ENCODE measurements at places on chromosomes 3 and 15.

GRCh38 chr3:167938516-167938915 is 157.2 kb downstream of the GOLIM4 start:
- no peak for DNase-seq

DNA sequence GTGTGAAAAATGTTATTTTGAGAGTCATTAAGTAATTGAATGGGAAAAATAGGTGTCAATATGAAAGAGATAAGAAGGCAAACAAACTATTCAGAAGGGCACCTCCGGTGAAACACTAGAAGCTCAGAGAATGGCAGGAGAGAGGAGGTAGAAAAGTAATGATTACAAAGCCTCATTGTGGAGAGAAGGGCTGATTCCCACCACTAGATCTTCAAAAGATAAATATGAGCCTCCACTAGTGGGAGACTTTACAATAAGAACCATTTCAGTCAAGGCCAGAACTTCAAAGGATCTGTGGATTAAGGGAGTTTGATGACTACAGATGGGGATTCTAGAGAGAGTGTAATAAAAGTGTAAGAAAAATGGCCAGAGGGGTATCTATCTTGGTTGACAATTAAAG is 535.6 kb downstream of the NLGN1 start:
- DNase-seq, result no peak

GRCh38 chr15:65384895-65385869 is 7.4 kb upstream of the IGDCC3 start:
- DNase-seq, result peak; percentile 89

- DNase-seq, result no peak
Measured at GRCh38 chr3:135995766-135996165, 30.2 kb downstream of the PPP2R3A start.

- DNase-seq, result no peak
Measured at GRCh38 chr3:55885721-55886120, 398.6 kb upstream of the WNT5A start.

DNA sequence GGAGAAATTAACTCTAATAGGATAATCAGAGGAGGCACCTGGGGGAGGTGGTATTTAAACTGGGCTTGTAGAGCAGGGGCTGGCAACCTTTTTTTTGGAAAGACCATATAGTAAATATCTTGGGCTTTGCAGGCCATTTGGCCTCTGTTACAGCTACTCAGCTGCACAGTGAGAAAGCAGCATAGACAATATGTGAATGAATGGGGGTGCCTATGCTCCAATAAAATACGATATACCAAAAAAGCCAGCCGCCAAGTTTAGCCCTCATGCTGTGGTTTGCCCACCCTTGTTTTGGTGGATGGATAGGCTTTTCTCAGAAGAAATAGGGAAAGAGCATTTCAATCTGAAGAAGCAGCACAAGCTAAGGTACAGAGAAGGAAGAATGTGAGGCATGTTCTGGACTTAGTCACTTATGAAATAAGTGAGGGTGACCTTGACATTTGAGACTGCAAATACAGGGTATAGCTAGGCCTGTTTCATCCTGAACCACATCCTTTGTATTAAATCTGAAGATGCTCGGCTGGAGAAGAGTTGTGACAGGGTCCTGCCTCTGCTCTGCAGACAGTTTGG is 131.0 kb upstream of the NR2E3 start:
- DNase-seq, result no peak

GRCh38 chr3:132803889-132804288 is 81.7 kb upstream of the NPHP3 start:
- no peak for DNase-seq

- DNase-seq, result no peak
Measured at GRCh38 chr3:128854475-128854874, 24.9 kb upstream of the ACAD9 start.

- peak; percentile 46 for DNase-seq
Measured at GRCh38 chr3:153246806-153247205, 84.8 kb downstream of the RAP2B start.

DNA sequence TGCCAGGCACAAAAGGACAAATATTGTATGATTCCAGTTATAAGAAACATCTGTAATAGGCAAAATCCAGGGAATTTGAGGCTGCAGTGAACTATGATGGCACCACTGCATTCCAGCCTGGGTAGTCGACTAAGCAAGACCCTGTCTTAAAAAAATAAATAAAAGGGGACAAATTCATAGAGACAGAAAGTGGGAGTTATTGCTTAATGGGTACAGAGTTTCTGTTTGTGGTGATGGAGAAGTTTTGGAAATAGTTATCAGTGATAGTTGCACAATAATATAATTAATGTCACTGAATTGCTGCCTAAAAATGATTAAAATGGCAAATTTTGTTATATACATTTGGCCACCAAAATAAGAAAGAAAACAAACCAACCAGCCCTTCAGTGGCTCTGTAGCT is 27.6 kb upstream of the CNBP start:
- no peak for DNase-seq

DNA sequence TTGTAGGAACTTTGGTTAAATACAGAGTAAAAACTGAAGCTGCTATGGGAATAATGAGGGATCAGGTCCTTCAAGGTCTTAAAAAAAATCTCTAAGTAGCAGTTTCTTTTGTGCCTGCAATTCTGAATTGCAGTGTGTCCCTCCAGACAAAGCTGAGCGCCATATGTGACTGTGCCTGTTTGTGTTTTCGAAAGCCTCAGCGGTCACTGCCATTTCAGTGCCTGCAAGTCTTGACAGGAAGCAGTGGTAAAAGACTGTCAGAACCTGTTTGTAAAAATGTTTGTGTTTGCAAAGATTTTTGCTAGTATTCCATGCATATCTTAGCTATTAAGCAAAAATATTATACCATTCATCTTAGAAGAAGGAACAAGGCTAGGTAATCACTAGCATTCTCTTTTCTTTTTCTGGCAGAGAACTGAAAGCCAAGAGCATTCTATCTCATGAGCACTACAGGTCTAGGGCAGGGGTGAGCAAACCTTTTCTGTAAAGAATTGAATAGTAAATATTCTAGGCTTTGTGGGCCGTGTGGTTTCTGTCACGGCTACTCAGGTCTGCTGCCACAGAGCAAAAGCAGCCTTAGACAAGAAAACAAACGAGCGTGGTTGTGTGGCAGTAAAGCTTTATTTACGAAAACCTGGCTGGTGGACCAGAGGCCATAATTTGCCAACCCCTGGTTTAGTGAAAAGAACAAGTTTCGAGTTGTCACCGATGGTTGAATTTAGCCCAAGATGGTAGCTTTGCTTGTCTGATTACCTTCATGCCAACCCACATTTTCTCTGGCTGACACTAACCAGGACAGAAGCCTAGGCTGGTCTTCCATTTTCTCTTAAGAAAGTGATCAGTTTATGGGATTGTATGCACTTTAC is 134.4 kb downstream of the CACNA1D start:
- DNase-seq, result no peak

DNA sequence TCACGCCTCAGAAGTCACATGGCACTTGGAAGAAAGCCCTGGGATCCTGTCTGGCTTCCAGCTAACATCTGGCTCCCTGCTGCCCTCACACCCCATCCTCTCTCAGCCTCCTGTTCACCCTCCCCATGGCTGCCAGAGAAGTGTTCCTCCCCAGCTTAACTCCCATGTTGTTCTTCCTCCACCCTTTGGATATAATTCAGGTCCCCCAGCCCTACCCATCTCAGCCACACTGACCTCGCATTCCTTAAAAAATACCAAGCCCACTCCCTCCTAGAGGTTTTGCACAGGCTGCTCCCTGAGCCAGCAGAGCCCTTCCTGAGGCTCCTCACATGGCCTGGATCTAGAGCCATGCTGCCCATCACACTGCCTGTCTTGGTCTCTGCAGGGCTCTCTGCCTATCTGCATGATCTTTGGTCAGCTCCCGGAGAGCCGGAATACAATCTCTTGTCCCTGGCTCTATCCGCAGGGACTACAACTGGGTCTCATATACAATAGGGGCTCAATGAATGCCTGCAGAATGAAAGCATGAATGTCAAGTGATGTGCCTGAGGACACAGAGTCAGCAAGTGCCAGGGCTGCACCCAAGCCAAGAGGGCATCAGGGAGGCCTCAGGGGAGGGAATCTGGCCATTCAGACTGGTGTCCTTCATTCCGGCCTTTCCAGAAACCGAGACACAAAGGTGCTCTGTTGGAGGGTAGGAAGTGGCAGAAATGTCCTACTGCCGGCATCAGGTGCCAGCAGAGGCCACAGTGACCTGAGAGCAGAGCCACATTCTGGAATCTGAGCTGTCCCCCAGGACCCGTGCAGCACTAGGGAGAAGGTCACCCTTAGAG is 3.8 kb upstream of the TKT start:
- no peak for DNase-seq

- DNase-seq, result no peak
Measured at GRCh38 chr3:39278616-39278935, 1.3 kb downstream of the CX3CR1 start.

DNA sequence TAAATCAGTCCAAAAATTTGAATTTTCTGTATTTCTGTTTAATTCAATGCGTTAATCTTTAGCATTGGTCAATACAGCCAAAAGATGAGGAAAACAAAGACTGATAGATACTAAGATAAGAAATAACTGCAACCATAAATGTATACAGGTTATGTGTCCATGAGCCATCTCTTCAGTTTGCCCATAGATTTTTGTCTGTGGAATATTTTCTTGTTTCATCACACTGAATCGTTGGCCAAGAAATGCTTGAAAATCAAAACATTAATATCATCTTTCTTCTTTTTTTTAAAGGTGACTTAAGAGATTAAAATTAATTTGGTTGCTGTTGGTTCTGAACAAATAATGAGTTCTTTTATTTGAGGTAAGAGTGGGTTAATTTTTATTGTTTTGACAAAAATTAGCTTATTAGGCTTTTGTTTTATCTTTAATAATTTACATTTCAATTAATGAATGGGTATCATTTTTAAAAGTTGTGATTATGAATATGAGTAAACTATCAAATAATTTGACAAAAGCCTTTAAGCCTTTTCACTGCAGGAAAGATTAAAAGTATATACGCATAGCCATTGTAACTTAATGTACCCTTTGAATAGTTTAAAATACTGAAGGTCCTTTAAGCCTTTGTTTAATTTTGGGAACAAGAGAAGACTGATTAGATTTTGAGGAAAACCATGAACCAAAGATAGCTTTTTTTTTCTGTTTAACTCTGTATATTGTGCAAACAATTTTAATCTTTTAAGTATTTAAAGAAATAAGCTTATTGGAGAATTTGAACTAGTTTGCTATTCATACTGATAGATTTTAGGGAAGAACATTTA is 14.7 kb upstream of the CHD2 start:
- DNase-seq, result no peak

GRCh38 chr3:184557348-184557950 is 4.1 kb upstream of the EPHB3 start:
- DNase-seq, result no peak

GRCh38 chr15:92584105-92584504 is 71.5 kb downstream of the FAM174B start:
- no peak for DNase-seq

DNA sequence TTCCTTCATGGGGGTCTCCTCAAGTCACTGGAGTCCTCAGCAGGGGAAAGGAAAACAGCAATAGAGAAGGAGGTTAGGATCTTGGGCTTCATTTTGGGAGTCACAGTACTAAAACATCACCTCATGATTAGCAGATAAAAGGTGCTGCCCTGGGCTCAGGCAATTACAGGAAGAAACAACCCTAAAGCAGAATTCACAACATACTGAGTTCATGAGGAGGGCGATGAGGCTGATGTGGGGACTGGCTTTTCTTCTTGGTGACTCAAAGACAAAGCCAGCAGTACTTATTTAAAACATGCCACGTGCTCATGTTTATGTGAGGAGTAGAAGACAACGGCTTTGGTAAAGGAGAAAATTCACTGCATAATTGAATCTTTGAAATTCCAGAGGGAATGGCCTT is 822.3 kb upstream of the CFAP20DC start:
- no peak for DNase-seq

DNA sequence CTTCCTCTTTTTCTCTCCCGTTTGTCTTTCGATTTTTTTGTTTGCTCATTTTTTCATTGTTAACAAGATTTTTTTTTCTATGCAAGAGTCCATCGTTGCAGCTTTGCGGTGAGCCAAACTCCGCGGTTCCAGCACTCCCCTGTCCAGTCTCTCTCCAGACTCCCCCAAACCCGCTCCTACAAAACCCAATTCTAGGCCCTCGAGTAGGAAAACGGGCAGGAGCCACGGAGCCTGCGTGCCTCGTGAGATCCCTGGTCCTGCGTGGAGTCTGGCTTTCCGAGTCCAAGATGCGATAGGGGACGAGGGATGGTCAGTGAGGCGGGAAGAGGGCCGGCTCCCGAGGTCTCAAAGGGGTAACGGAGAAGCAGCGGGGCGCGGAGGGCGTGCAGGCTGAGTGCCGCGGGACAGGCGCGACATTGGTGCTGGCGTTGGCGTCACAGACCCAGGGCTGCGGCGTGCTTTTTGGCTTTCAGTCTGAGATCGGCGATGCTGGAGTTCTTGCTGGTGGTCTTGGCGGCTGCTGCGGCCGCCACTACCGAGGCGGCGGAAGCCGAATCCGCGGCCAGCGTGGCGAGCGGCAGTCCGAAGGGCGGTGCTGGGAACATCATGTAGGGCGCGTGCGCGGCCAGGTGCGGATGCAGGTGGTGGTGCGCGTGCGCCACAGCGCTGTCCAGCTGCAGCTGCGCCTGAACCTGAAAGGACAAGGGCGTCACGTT is 8.5 kb downstream of the SHOX2 start:
- DNase-seq, result no peak

DNA sequence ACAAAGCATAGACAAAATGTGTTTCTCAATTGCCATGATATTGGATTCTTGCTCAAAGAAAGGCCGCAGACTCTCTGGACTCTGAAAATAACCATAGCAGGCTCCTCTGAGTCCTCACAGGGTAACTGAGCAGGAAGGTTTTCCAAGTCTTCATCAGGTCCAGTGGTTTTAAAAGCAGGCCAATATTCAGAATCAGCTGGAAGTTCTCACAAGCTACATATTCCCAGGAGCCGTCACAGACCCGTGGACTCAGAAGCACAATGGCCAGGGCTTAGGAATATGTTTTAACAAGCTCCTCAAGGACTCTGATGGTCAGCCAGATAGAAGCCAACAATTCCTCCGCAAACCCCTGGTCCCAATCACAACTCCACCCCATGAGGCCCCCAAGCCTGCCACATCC is 256.1 kb upstream of the ADAMTS9 start:
- DNase-seq, result no peak

DNA sequence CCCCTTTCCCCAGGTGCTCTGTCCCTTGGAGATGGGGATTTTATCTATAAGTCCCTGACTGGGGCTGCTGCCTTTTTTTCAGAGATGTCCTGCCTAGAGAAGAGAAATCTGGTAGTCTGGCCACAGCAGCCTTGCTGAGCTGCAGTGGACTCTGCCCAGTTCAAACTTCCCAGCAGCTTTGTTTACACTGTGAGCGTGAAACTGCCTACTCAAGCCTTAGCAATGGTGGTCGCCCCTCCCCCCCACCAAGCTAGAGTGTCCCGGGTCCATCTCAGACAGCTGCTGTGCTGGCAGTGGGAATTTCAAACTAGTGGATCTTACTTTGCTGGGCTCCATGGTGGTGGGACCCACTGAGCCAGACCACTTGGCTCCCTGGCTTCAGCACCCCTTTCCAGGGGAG is 38.9 kb downstream of the TMEM266 start:
- no peak for DNase-seq

GRCh38 chr3:136802481-136802996 is 16.4 kb upstream of the SLC35G2 start:
- peak; percentile 9 for DNase-seq

- DNase-seq, result no peak
Measured at GRCh38 chr3:177110386-177110785, 86.9 kb downstream of the TBL1XR1 start.

GRCh38 chr15:60721707-60722106 is 242.8 kb upstream of the ICE2 start:
- no peak for DNase-seq

GRCh38 chr3:100368441-100368840 is 32.4 kb downstream of the TOMM70 start:
- DNase-seq, result no peak
